ENCODE measurements at places on chromosomes 5 and 9.

GRCh38 chr5:137348759-137349158 is 150.4 kb downstream of the SPOCK1 start:
- no peak for DNase-seq

GRCh38 chr9:95116808-95117204 is 200.7 kb downstream of the FANCC start:
- no peak for DNase-seq

DNA sequence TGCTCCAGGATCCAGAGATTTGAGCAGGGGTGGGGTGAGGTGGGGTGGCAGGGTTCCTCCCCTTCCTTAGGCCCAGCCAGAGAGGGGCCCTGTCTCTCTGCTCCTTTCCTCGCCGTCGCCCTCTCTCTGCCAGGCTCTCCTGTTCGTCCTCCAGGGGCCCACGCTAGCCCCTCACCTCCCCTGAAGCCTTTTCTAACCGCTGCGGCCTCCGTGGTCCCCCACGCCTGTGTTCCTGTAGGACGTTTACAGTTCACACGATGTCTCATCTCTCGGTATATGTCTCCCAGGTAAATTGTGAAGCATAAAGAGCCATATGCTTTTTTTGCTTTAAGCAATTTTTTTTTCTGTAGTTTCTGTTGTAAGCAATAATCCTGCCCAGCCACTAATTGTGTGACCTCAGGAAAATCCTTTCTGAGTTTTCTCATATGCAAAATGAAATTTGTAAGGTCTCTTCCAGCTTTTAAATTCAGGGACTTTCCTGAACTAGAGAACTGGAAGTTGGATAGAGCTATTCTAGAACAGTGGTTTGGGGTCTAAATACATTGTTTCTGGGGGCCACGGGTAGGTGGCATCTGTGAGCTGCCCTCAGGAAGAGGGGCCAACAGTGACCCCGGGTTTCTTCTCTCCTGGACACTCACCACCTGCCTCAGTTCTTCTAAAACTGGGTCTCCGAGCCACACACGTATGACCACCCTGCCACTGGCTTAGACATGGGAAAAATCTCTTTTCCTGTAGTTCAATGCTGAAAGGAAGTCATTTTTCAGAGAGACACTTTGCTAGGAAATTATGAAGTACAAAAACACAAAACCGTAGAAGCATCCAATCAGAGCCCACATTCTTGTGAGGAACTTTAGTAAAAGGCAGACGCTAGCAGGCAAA is 50.2 kb upstream of the ZNF366 start:
- DNase-seq, result peak; percentile 8

- no peak for DNase-seq
These were observed 8.3 kb upstream of the SHROOM1 start for GRCh38 chr5:132838516-132839282.

- no peak for DNase-seq
These were observed 367.1 kb upstream of the MPDZ start for GRCh38 chr9:13646500-13647021.

GRCh38 chr9:42388146-42388690 is 204.8 kb downstream of the SPATA31A6 start:
- no peak for DNase-seq

DNA sequence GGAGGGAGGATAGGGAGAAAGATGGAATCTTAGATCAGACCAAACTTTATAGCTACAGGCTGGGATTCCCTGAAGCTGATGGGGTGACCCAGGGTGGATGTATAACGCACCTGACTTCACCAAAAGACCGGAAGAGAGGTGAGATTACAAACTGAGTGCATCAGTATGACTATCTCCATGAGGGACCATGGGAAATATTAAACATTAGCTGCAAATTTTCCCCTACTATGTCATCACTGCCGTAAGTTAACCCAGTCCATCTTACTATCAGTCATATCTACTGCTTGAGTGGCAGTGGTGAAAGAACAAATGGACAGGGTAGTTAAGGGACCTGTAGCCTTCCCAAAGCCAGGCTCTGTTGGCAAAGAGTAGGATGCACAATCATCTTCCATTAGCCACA is 368.3 kb downstream of the EFNA5 start:
- no peak for DNase-seq

DNA sequence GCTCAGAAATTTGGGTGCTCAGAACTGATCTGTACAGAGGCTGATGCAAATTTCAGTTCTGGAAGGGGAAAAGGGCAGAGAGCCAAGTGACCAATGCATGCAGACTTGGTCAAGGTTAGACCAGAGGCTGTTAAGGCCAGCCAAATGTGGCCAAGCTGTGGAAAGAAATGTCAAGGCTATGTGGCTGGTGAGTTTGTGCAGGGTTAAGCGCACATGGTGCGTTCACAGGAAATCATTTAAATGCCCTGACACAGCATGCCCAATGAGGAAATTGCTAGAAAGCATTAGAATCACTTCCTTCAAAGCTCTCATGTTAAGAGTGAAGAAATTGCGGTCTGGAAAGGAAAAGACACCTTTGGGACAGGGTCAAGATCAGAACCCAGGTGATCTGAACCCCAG is 58.0 kb downstream of the PTPN3 start:
- no peak for DNase-seq
